ENCODE measurements at places on chromosomes 12 and 14. TPM values are rescaled to one million over a fixed set of nuclear protein-coding genes. Genes with fewer than 3 reads are reported as not detected.

- DNase-seq: peak; percentile 64
These were observed 260.8 kb downstream of the RASSF9 start for GRCh38 chr12:85575120-85576096.

DNA sequence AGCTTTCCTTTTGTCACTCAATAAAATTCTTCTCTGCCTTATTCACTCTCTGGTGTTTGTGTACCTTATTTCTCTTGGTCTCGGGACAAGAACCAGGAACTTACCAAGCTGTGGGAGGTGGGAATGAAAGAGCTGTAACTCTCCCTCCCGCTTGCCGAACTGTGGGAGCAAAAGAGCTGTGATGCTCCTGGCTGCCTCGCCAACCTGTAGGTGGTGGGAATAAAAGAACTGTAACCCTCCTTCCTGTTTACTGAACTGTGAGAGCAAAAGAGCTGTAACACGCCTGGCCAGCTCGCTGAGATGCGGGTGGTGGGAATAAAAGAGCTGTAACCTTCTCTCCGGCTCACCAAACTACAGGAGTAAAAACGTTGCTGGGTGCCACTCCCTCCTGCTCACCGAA lies 314.1 kb upstream of the LRIG3 start:
- no peak for DNase-seq

DNA sequence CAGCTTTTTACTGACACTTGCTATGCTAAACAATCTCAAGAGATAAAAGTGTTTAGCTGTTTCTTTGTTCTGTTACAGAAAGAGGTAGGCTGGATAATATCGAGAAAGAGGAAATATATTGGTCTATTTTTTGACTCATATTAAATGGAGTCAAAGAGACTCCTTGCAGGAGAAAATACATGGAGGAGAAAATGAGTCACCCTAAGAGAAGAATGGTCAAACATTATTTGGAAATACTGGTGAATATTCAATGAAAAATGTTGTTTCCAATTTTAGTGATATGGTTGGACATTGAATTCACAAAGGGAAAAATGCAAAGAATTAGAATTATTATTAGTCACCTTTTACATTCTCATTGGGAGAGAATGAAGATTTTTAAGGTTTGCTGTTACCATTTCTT lies 3.2 kb downstream of the KCNJ8 start:
- DNase-seq: peak; percentile 49

DCD gene
- total RNA-seq: not detected

DNA sequence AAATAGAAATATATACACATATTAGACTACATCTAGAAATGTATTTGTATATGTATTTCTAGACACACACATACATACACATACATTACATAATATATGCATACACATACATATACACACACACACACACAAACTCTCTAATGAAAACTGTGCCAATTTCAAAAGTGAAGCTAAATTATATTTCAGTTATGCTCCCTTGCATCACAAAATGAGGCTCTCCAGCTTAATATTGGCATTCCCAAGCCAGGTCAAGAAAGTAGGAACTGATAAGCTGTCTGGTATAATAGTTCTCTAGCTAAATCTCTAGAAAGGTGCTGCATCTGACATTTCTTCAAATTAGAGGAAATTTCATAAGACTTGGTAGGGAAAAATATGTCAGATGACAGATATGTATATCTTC lies 56.9 kb downstream of the GARIN6 start:
- DNase-seq: no peak

- DNase-seq: no peak
These were observed 217.9 kb downstream of the KIF21A start for GRCh38 chr12:39224971-39225370.

GRCh38 chr12:48105867-48106680 lies at the start of gene SENP1:
SENP1 (minus strand) TSS chr12:48106079; CDS start chr12:48101472, 4,607 bp downstream.
- DNase-seq: peak; percentile 47

SLC5A8 gene
- not detected for total RNA-seq

UNC119B gene
- total RNA-seq: 12.9 TPM

GRCh38 chr12:111450676-111451075 lies 45.0 kb downstream of the SH2B3 start:
- no peak for DNase-seq

PDE3A gene
- under 0.01 TPM for total RNA-seq

GRCh38 chr14:65320661-65321308 lies 91.7 kb upstream of the FUT8 start:
- DNase-seq: no peak

DNA sequence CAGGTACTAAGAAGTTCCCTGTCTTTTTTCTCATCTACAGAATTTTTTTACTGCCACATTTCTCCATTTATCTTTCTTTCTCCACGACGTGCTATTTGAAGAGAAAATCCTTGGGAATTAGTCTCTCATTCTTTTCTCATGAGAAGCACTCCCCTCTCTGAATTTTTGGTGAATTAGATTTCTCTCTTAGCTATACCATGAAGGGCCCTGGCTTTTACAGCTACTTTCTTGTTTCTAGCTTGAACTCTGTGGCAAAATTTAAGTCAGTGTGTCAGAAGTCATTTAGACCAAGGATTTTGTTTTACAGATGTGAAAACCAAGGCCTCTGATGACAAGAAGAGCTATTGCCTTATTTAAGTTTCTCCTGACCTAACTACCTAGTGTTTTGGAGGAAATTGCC lies 213.1 kb downstream of the AEBP2 start:
- DNase-seq: no peak

DNA sequence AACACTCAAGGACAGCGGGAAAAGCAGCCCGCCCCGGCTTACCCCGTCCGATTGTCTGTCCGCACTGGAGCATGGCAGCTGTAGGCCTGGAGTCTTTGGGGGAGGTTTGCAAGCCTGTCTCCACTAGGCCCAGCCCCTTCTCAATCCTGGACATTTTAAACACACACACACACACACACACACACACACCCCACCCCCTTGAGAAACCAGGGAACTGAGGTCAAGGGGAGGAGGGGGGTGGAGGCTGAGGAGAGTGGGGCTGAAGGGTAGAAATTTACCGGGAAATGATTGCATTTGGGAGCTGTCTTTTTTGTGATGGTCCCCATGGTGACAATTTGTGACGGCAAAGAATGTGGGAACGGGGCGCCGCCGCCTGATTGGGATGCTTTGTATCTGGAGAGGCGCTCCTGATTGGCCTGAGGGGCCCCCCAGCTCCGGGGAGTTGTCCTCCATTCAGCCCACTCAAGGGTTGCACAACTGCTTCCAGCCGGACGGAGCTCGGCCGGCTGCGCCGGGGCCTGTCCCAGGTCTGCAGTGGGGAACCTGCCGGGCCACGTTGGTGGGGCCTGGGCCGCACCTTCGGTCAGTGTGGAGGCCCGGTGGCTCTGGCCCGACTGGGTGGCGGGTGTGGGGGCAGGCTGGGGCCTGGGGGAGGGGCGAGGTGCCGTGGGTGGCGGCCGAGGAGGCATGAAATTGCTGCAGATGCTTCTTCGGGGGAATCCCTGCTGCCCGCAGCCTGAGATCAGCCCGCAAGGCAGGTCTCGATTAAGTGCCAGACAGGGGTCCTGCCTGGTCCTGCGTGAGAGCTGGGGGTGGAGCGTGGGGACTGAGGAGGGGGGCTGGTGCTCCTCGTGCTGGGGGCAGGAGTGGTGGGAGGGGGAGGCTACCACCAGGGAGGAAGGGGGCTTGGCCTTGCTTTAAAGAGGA lies at the start of gene FAM181A:
FAM181A (plus strand) TSS at position 472 of the 927 bp plus-strand sequence. CDS start 942 bp downstream, outside the sequence.
- DNase-seq: peak; percentile 21

GRCh38 chr14:103111232-103111868 lies 11.9 kb upstream of the TNFAIP2 start:
- no peak for DNase-seq

DNA sequence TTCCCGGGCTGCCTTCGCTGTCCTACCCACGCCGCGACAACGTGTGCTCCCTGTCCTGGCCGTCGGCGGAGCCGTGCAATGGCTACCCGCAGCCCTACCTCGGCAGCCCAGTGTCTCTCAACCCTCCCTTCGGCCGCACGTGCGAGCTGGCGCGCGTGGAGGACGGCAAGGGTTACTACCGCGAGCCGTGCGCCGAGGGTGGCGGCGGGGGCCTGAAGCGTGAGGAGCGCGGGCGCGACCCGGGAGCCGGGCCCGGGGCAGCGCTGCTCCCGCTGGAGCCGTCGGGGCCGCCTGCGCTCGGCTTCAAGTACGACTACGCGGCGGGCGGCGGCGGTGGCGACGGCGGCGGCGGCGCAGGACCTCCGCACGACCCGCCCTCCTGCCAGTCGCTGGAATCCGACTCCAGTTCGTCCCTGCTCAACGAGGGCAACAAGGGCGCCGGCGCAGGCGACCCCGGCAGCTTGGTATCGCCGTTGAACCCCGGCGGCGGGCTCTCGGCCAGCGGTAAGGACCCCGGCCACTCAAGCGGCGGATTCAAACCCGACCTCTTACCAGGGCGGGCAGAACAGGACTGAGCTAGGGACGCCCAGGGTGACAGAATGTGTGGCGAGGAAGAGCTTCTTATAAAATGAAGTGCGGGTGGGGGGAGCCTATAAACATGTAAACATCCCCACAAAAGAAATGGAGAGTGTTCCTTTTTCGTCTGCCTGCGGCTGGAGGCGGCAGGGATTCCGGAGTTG lies 503 bp downstream of the HOXC12 start:
- DNase-seq: no peak

GRCh38 chr14:28242895-28243294 lies 523.7 kb upstream of the FOXG1 start:
- no peak for DNase-seq

MUCL1 gene
- not detected for total RNA-seq

DNA sequence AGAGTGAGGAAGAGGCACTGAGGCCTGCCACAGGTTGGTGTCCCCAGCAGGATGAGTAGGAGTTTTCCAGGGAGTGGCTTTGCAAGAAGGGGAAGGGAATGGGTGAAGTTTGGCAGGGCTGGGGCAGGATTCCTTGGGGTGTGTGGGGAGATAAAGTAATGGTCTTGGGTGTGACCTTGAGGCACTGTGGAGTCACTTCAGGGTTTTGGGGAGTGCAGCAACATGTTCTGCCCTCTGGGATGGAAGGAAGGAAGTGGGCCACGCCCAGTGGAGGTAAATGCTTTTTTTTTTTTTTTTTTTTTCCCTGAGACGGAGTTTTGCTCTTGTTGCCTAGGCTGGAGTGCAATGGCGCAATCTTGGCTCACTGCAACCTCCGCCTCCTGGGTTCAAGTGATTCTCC lies 108.9 kb downstream of the ADCK1 start:
- DNase-seq: no peak

ALDH1L2 gene
- total RNA-seq: 34.2 TPM

- no peak for DNase-seq
These were observed 37.0 kb upstream of the GALNT9 start for GRCh38 chr12:132366341-132366861.

DNA sequence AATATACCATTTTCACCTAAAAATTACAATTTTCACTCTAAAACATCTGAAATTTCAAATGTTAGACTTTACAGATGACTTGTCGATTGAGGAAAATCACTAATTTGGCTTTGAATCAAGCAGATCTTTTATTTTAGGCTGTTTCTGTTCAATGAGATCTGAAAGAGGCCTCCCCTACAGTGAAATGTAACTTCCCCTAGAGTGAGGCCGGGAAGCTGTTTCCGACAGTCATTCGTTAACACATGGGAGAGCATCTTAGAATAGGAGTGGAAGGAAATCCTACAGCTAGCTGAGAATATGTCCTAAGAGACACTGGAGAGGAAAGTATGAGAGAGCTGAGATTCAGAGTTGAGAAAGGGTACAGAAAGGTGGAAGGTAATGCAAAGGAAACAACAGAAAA lies 5.7 kb upstream of the C14orf93 start:
- DNase-seq: no peak

- no peak for DNase-seq
These were observed 22.8 kb downstream of the APOBEC1 start for GRCh38 chr12:7642876-7643309.

TBX5 gene
- total RNA-seq: not detected

- DNase-seq: no peak
These were observed 60.9 kb upstream of the ZFP36L1 start for GRCh38 chr14:68853749-68854148.

TRPV4 gene
- total RNA-seq: 0.51 TPM

KRT73 gene
- not detected for total RNA-seq

TMEM179 gene
- total RNA-seq: not detected

GRCh38 chr12:1776170-1776921 lies 44.0 kb upstream of the LRTM2 start:
- peak; percentile 93 for DNase-seq

GRCh38 chr12:112018571-112019237 lies 5.5 kb downstream of the ERP29 start:
- peak; percentile 87 for DNase-seq

DNA sequence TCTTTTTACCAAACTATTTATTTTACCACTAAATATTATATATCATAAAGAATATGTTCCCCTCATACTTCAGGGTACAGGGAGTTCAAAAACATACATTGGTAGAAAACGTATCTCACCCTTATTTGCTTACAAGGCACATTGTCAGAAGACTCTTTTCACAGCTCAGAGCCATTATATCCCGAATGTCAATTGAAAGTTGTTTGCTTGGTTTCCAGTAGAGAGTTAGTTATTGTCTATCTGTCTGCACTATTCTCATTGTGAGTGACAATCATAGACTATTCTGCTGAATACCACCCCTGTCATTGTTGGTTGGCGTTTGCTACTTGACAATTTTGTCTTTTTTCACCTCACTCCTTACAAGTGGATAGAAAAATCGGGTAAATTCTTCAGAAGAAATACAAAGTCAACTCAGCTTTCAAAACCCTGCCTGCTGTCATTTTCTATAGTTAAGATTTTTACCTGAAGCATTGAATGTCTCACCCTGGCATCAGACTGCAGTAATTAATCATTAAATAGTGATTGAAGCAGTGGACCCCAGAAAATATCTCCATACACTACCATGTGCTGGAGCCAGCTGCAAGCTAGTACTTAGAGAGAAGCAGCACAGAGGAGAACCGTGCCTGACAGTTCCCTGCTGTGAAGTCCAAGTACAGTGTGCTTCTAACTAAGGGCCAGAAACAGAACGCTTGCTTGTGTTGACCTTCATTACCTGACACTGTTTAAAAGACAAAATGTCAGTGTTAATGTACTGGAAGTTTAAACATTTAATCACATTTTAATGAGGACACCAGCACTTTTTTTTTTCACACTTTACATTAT lies 510.6 kb downstream of the RERGL start:
- DNase-seq: no peak

TDRD9 gene
- 0.51 TPM for total RNA-seq

SLC41A2 gene
- 1.5 TPM for total RNA-seq

DNA sequence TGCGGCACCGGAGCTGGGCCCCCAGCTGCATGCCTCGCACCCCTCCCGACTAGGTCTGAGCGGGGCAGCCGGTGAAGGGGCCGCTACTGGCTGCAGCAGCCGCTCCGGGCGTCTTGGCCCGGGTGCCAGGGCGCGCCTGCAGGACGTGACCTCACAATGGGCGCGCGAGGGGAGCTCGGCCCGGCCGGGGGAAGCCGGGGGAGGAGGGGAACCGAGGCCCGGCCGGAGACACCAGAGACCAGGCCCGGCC lies 353 bp downstream of the BAG5 start:
- no peak for DNase-seq

AKAP3 gene
- 0.53 TPM for total RNA-seq

DNA sequence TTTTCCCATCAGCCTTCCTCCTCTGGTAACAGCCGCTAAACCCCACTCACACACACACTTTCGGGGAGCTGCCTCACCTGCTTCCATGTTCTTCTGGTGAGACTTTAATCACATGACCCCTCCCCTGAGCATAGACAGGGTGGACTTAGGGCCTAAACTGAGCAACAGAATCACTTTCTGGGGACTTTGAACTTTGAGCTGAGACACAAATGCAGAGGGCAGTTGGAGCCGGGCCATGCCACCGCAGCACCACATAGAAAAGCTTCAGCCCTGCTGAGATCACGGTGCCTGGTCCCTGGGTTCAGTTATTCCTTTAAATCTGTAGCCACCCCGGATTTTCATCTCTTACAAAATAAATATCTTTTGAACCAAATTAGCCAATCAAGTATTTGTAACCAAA lies 18.4 kb upstream of the MAP3K9 start:
- no peak for DNase-seq

GRCh38 chr14:73833530-73834260 lies 17.9 kb upstream of the PTGR2 start:
- DNase-seq: no peak

C14orf180 gene
- not detected for total RNA-seq

All from bronchial epithelial cell (primary cell).